NCI-H510A treated with DMSO at 0.1 percent for 48 hours (cell line): ENCODE measurements at places on chromosomes 2 and 18.

GRCh38 chr2:224309176-224309575 lies 92.7 kb downstream of the FAM124B start:
- DNase-seq, result no peak

DNA sequence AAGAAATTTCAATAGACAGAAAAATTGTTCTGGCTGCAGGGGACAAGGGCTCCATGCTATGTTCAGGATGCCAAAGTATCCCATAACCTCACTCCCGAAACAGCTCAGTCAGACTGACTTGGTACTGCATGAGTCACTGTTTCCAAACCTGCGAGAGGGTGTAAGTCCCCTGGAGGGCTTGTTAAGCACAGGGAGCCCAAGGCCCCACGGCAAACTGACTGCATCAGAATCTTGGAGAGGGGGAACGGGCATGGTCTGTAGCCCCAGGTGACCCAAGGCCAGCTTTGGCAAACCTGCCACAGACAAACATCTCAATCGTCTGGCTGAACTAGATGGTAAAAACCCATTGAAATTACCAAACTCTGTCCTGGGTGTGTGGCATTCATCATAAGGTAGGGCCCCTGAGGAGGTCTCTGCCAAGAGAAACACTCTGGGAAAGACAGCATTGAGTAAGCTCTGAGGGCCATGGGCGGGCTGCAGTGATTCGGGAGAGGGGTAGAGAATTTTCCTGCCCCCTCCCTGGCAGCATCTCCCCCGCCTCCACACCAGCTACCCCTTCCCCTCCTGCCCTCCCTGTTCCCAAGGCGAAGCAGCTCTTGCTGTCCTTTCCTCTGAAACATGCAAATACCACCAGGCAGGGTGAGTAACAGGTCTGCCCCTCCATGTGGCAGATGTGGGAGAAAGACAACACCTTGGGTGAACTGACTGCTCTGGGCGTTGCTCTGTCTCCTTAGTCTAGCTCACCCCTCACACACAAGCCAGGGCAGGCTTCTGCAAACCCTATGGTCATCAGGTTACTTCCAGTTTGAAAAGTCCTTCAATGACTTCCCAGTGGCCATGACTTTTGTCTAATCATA lies 274.7 kb upstream of the SIX2 start:
- DNase-seq, result no peak

DNA sequence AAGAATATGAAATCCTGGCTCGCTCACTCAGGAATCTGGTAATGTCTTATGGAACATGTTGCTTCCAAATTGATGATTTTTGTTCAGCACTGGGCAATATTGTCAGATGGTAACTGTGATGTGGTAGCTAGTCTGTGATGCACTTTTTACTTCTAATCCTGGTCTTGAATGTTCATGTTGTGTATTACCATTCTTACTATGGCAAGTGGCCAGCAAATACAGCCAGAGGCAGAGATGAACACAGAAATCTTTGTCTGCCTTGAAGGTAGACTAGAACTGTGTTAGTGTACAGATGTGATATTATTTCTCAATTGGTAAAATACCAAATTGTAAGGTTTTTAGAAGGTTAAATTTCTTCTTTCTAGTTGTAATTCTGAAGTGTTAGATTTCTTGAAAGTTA lies 83.3 kb downstream of the UBE2E3 start:
- DNase-seq, result no peak

DNA sequence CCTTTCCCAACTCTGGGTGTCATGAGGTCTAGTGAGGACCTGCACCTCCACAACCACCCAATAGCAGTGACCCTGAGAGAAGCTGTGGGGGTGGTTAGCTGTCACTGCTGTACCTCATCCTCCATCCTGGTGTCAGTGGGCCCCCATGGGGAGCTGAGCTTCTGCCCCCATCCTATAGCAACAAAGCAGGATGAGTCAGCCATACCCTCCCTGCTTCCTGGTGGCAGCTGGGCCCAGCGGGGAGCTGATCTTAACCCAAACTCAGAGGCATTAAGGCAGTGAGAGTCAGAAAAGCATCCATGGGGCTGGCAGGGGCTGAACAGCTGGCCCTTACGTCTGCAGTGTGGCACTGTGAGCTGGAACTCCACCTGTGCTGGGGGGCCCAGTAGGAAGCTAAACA lies 247.8 kb upstream of the HDAC4 start:
- DNase-seq, result no peak

GRCh38 chr2:29374823-29375222 lies 259.6 kb downstream of the CLIP4 start:
- peak; percentile 61 for DNase-seq

- DNase-seq, result no peak
Measured at GRCh38 chr2:185219981-185220380, 518.6 kb upstream of the FSIP2 start.

GRCh38 chr18:24397694-24398368 lies at the start of gene OSBPL1A:
Gene OSBPL1A (minus strand): TSS chr18:24397824. CDS start chr18:24377533, 20,291 bp downstream.
- peak; percentile 80 for DNase-seq

GRCh38 chr18:79644666-79645057 lies 34.9 kb upstream of the CTDP1 start:
- no peak for DNase-seq

GRCh38 chr2:239155806-239156480 lies 244.9 kb downstream of the HDAC4 start:
- no peak for DNase-seq

DNA sequence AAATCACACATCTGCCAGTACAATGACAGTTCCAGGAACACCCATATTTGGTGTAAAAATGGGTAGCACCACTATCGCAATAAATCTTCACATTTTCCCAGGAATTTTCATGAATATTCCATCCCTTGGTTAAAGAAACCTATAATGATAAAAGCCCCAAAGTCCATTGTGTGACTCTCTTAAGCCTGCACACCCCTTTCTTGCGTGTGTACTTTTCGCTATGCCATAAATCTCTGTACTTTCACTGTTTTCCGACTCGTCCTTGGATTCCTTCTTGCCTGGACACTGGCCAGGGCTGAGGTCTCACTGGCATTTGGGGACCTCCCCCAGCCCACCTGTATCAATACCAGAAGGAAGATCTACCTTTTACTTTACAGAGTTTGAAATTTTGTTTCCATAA lies 172.3 kb downstream of the RNF152 start:
- DNase-seq, result no peak

DNA sequence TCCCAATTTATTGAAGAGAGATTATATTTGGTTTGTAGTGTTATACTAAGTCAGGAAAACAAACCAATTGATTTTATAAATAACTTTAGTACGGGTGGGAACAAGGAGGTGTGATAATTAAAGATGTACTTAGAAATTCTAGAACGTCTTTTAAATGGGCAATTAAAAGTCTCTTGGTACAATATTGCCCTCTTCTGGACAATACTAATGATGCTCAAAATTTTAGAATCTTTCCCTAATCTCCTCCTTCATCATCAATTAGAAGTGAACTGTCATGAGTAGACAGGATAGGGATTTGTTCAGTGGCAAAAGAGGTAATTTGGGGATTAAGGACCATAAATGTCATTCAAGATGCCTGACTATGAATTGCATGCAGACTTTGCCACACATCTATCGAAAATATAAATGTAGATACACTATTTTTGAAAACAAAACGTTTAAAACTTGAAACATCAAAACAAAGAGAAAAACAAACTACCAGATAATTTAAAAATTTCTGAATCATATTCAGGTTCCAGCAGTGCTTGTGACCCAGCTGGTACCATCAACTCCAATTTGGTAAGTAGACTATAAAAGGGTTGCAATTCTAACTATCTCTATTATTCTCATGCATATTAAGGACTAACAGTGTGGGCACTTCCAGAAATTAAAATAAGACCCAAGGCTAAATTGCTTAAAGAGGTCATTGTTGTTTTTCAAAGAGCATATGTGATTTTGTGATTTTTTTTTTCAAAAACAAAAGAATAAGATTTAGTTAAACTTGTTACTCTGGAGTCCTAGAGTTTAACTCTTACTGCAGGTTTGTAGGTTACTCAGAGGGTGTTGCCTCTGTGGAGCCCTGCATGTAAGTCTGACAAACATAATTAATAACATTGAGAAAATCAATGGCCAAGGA lies 123.5 kb downstream of the LAMA3 start:
- DNase-seq, result peak; percentile 18

DNA sequence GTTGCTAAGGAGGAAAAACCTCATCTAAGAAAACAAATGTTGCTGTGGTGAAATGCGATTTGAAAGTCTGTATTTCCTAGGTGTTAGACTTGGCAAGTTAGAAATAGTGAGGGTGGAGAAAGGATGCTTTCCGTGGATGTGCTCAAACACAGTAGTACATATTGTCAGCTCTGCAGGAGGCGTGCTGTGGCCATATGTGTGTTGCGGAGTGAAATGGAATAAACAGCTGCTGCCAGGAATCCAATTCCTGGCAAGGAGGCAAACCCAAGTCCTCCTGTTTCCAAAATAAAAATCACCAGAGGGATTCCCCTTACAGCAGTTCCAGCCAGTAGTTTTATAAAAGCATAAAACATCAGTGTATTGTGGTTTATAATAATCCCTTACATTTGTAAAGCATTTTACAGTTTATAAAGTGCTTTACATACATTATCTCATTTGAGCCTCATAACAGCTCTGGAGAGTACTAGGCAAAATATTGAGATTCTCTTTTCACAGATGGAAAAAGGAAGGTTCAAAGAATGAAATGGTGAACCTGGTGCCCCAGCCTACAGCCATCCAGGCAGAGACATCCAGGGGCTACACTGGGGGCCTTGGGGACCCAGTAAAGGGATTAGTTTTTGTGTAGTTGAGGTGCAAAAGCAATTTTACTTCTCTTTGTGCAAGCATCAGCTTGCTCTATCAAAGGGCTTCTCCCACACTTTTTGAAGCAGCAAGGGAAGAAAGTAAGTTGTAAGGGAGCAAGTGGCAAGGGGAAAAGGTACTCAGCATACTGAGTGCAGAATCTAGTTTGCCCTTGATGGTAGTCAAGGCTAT lies 206.0 kb downstream of the AGPS start:
- no peak for DNase-seq

GRCh38 chr2:106956879-106957278 lies 70.9 kb upstream of the ST6GAL2 start:
- DNase-seq, result no peak
